ENCODE measurements at places on chromosomes 11 and 22.

GRCh38 chr11:28697920-28698827 lies 590.0 kb downstream of the METTL15 start:
- no peak for DNase-seq

DNA sequence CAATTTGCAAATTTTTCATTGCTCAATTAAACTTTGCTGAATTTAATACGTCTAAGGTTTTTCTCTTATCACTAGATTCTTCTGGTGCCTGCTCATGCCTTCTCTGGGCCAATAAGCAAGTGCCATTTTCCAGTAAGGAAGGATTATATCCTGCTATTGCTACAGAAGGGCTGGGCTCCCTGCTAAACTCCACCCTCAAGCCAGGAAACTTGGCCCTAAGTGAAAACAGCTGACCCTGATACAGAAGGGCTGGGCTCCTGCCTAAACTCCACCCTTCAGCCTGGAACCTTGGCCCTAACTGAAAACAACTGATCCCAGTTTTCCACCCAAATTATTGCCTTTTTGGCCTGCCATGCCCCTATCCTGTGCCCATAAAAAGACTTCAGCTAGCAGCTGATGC lies 385.3 kb downstream of the DYNC2H1 start:
- DNase-seq: no peak

DNA sequence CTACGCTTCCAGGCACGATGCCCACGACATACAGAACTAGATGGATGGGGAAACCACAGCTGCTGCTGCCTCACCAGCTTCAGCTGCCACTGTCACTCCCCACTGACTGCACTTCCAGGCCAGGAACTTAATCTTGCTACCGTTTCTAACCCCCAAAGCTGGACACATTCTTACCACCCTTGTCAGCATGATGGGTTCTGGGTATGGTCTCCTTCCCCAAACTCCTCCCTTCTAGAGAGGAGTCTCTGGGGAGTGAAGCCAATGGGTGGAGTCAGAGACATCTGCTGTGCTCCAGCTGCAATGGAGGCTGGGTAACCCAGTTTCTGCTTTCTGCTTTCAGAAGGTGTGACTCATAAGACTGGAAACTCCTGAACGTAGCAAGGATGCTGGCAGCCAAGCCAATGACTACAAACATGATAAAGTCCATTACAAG lies 87.0 kb upstream of the THY1 start:
- no peak for DNase-seq

DNA sequence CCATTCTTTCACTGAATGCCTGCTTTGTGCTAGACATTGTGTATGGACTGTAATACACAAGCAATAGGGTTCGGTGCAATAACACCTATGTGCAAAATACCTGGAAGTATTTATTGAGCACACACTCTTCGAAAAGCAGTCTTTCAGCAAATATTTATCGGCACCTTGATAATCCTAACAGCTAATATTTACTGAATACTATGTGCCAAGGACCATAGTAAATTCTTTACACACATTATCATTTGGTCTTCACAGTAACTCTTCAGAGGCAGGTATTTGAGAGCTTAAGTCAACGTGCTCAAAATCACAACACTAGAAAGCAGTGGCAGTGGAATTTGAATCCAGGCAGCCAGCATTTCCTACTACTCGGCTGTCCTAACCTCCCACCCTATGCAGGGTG lies 2.2 kb downstream of the B3GNT6 start:
- no peak for DNase-seq

GRCh38 chr11:31340903-31341572 lies 28.5 kb downstream of the DCDC1 start:
- DNase-seq: no peak

- DNase-seq: no peak
These were observed 478 bp upstream of the CD248 start for GRCh38 chr11:66317322-66317722.

GRCh38 chr11:33329705-33330329 lies 72.6 kb downstream of the HIPK3 start:
- DNase-seq: no peak

- DNase-seq: no peak
These were observed 17.5 kb upstream of the TXNRD2 start for GRCh38 chr22:19959043-19959586.

GRCh38 chr22:36852056-36852973 lies 8.5 kb upstream of the NCF4 start:
- no peak for DNase-seq

- DNase-seq: no peak
These were observed 3.5 kb downstream of the HTR3B start for GRCh38 chr11:113908098-113908497.
